ENCODE measurements at places on chromosomes 5 and 9.

DNA sequence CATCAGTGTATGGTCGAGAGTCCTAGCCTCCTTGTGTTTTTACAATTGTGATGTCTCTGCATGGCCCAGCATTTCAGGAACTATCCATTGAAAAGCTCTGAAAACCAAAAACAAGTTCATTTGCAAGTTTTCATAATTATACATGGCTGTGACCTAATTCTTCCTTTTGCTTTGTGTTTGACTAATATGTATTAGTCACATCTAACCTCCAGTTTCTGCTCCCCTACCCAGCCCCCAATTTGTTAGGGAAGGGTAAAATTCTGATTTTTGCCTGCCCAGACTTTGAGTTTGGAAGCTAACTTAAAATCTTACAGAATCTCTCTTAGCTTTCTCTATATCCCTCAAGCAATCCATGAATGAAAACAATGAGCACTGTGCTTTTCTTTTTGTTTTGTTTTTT lies 128.2 kb upstream of the SEMA6A start:
- DNase-seq, result no peak

GRCh38 chr5:6718161-6718681 lies 5.0 kb downstream of the TENT4A start:
- DNase-seq, result no peak

DNA sequence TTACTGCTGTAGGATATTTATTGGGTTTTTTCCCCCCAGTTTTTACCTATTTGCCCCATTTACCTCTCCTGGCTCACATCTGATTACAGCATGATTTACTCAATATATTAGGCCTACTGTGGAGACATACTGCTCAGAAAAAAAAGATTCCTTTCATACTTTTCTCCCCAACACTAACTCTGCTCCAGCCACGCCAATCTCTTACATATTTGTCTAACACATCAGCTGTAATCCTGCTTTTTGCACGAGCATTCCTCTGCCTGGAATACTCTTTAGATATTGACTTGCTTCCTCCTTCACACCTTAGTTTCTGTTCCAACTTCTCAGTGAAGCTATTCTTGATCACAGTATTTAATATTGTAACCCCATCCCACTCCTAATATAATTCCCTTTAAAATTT lies 158.1 kb upstream of the VCAN start:
- no peak for DNase-seq

GRCh38 chr5:131593921-131594320 lies 41.1 kb downstream of the RAPGEF6 start:
- DNase-seq, result no peak

- no peak for DNase-seq
These were observed 10.6 kb downstream of the PRDM6 start for GRCh38 chr5:123099514-123100151.

DNA sequence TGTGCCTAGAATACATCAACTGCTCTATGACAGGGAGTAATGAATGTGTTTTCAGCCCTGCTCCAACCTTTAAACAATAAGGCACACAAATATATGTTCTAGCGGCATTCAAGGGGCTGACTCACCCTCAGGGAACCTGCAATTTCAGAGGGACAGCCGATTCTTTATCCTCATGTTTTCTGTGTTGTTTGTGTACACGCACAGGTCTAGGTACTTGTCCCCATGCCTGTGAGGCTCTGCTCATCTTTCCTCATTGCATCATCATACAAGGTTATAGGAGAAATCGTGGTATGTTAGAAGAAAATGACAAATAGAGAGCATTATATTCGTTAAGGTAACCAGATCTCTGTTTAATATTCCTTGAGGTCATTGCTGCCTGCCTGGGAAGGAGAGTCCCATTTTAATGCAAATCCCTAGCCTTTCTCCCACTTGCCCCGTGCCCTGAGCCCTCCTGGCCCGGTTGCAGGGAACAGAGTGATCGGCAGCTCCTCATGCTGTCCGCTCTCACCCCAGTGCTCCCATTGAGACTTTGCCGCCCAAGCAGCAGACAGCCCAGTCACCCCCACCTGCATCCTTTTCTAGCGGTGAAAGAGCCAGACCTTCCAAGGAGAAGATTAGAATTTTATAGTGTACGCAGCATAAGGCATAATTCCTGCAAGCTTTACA lies 14.6 kb downstream of the MAP1B start:
- DNase-seq, result no peak

GRCh38 chr5:41908374-41909079 lies 4.4 kb downstream of the RIMOC1 start:
- no peak for DNase-seq

- no peak for DNase-seq
These were observed 16.5 kb downstream of the MRPL36 start for GRCh38 chr5:1783216-1783554.

- no peak for DNase-seq
These were observed 1370.3 kb upstream of the CDH9 start for GRCh38 chr5:28408651-28409050.

GRCh38 chr9:96461336-96461735 lies 11.4 kb downstream of the HABP4 start:
- no peak for DNase-seq

DNA sequence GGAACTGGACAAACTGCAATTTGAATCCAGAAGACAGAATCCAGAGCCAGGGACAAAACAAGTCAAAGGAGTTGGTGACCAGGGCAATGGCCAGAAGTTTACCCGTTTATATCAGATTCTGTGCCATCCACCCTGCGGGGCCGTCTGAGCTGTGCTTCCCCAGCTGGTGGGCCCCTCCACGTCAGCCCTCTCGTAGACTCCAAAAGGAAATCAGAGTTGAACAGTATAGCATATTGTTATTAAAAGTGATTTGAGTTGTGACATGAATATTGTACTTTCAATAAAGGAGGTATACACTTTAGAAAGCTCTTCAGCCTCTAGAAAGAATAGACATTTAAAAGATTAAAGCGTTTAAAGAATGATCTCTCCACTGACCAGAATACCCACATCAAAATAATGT lies 102.4 kb downstream of the NFIB start:
- DNase-seq, result no peak

DNA sequence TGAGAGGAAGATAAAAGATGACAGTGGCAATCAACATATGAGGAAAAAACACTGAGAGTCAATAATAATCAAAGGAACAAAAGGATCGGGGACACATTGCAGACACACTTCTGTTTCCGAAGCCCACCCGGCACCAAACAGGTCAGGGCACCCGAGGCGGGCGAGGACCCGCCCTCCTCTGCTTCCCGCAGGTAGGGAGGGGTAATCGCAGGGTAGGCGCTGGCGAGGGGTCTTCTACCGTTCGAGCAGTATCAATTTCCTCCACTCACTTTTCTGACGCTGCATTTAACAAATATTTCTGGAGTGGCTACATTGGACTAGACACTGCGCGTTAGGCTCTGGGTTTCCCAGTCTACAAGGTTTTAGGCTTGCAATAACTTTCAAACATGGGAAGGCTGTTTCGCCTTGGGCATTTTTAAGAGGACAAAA lies 1.3 kb downstream of the TXN start:
- no peak for DNase-seq
